ENCODE measurements at places on chromosomes 13 and 19.

DNA sequence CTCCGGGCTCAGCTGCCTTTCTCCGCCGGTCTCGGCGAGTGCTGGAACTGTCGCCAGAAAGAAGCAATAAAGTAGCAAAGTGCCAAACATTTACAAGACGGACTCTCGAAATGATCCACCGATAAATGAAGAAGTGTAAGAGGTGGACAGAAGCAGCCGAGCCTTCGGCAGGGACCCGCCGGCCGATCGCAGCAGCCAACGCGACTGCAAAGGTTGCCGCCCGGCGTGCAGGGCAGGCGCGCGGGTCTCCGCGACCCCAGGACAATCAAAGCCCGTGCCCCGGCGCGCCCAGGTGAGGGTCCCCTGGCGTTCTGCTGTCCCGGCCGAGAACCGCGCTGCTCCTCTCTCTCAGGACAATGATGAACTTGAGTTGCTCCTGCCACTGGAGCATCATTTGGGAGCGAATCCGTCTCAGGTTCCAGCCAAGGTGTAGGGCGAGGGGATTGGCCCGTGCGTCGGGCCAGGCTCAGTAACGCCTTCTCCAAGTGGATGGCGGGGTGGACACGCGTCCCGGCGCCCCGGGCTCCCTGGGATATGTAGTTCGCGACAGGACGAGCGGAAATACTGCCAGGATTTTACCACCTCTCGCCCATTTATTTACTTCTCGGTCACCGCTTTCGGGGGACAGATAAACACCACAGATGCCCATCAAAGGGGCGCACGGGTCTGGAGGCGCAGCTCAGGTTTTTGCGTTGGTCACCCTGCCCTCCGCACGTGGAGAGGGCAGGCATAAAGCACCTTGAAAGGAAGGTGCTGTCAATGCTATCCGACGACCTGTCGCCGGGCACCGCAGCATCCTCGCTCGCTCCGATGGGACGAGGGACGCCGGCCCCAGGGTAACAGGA lies at the start of the genes BIVM and POGLUT2:
Gene BIVM, plus strand, starts transcription at position 539 of the 845 bp plus-strand sequence. CDS start 8,149 bp downstream, outside the sequence.
Gene POGLUT2, minus strand, starts transcription at position 396 of the 845 bp plus-strand sequence. Its CDS starts 306 bp downstream, at position 90.
- peak; percentile 94 for DNase-seq

- DNase-seq, result peak; percentile 85
These were observed 11.3 kb upstream of the TNFRSF19 start for GRCh38 chr13:23558675-23559536.

GRCh38 chr19:45601524-45602374 lies at the start of gene GPR4:
TSS of gene GPR4 (minus strand) at chr19:45602212. CDS start at chr19:45591866, 10,346 bp downstream.
- DNase-seq, result no peak

GRCh38 chr13:24042710-24043440 lies 117.6 kb upstream of the SPATA13 start:
- no peak for DNase-seq

GRCh38 chr13:45349438-45349837 lies 8.5 kb upstream of the TPT1 start:
- DNase-seq, result no peak

DNA sequence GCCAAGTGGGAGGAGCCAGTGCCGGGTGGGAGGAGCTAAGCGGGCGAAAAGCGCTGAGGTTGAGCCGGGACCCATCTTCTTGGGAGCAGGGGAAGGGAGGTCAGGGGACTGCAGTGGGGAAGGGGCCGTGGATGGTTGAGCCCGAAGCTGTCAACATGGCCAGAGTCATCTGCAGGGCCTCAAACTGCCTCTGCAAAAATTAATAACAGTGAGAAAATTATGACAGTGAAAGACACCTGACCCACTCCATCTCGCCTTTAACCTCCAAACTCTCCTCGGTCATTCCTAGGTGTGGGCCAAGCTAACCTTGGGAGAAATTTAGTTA lies 30.1 kb downstream of the ZNF557 start:
- no peak for DNase-seq

- DNase-seq, result no peak
These were observed 15.7 kb downstream of the ZNF808 start for GRCh38 chr19:52542984-52543664.

- no peak for DNase-seq
These were observed 321.3 kb downstream of the GPC6 start for GRCh38 chr13:93547886-93548285.

GRCh38 chr19:53962887-53963431 lies at the start of gene CACNG8:
TSS of gene CACNG8 (plus strand) at chr19:53962937.
- DNase-seq, result no peak

- no peak for DNase-seq
These were observed 849 bp downstream of the GAS6 start for GRCh38 chr13:113862931-113863523.

DNA sequence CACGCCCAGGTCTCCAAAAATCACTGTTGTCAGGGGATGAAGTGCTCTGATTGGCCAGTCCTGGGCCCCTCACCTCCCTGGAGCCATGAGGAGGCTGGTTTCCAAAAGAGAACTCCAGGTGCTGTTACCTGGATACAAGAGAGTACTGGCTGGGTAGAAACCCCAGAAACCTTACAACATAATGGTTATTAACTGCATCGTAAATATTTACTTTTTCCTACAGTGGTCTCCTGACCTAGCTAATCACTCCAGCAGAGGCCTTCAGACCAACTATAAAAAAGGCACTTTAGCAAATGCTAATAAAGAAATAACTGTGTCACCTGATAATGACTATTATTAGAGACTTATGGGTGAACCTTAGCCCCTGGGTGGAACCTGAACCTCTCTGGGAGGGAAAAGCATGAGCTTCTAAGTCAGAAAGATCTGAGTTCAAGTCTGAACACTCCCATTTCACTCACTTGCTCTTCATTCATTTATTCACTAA lies 1.5 kb upstream of the IGSF23 start:
- no peak for DNase-seq

- peak; percentile 66 for DNase-seq
These were observed at the start of gene PLIN5 for GRCh38 chr19:4534836-4535658. TSS of gene PLIN5 (minus strand) at chr19:4535224. CDS start at chr19:4534074, 1,150 bp downstream.

DNA sequence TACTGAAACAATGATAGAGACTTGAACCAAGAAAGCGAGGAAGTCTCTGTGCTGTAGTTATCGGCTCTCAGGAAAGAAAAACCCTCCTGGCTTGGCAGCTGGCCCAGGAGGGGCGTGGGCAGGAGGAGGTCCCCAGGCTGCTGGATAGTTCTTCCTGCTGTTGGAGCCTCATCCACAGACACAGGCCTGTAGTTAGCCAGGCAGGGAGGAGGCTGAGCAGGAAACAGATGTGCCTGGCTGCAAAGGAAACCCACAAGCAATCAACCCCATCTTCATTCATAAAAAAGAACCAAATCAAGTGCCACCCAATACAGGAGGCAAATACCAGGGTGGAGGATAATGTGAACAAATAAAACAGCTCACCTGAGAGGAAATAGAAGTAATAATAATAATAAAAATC lies 86.2 kb downstream of the IRS2 start:
- peak; percentile 72 for DNase-seq

DNA sequence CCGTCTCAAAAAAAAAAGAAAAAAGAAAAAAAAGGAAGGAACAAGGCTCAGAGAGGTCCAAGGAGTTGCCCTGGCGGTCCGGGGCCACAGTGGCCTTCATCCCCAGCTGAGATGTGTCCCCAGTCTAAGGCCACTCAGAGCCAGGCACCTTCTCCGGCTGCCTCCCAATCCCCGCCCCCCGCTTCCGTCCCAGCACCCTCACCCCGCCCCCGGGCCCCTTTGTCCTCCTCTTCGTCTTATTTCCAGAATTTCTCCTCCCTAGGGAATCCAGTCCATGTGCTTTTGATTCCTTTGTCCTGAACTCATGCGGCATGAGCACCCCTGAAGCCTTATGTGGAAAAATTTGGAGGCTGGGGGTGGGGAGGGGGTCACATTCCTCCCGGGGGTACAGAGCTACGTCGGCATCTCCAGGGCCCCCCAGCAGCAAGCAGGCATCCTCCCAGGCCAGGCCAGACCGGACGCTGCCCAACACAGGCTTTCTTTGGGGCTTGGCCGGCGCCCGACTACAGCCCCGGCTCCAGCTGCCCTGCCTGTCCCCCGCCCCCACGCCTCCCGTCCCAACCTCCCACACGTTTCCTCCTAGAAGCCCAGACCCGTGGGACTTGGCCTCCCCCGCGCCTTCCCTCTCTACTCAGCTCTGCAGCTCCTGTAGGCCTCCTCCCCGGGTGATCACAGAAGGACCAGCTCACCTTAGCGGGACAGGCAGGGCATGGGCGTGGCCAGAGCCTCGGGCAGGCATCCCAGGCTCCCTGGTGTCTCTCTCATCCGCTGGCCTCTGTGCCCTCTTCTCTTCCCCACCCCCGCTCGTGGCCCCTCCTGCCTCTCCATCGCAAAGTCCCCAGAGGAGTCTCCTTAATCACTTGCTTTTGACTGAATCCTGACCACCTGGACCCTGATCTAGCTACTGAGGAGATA lies 17.8 kb upstream of the ADGRE5 start:
- DNase-seq, result peak; percentile 67

DNA sequence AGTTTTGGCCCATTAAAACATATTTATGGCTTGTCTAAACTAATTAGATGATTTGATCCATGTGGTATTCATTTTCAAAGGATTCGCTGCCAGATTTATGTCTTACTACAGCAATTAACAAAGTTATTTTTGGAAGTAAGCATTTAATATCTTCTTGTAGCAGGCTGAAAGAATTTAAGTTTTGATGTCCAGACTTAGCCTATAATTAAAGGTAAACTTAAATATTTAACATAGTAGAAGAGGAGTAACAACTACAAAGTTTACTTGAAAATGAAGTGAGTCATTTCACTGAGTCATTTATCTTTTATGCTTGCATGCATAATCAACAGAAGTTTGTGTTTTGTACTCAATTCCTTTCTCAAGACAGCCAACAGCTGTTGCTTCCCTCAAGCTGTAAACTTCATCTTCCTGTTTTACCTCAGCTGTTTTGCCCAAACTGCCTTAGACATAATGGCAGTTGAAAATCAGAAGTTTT lies 58.1 kb downstream of the EDNRB start:
- no peak for DNase-seq

- no peak for DNase-seq
These were observed 133.3 kb downstream of the KLF12 start for GRCh38 chr13:74000876-74001275.

GRCh38 chr19:13284929-13285928 lies 135.0 kb downstream of the IER2 start:
- no peak for DNase-seq

DNA sequence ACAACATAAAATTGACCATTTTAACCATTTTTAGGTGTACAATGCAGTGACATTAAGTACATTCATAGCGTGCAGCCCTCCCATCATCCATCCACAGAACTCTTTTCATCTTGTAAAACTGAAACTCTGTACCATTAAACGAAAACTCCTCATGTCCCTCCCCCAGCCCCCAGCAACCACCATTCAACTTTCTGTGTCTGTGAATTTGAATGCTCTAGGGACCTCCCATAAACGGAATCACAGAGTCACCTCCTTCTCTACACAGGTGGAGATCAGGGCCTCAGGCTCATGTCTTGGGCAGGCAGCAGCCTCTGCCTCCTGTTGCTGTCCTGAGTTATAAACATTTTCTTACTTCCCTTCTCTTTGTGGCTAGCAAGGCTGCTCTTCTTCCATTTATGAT lies 7.3 kb upstream of the CCNE1 start:
- DNase-seq, result no peak

GRCh38 chr19:13055213-13056051 lies 47.2 kb downstream of the LYL1 start:
- DNase-seq, result peak; percentile 91

- DNase-seq, result no peak
These were observed 207.2 kb downstream of the SPRY2 start for GRCh38 chr13:80133631-80134261.

- DNase-seq, result no peak
These were observed 12.9 kb downstream of the MYDGF start for GRCh38 chr19:4657262-4657661.

- DNase-seq, result no peak
These were observed 65.7 kb downstream of the SOX1 start for GRCh38 chr13:112132619-112133018.

DNA sequence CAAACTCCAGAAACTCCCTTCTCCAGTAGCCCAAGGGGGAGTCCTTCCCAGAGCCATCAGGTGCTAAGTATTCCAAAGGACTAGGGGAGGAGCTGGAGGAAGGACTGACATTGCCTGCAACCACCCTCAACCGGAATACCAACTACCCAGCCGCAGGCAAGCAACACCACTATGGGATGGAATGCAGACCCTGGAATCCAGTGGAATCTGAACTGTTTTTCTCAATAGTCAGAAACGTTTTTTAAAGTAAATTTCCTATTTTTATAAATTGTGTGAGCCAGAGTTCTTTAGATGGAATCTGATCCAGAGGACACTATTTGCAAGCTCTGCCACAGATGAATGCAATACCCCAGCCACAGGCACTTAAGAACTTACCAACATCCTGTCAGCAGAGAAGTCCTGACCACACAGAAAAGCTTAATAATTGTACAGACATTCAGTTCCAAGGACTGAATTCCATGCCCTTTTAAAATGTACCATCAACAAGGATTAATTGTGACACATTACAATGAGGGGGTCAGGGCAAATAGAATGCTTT lies 92.1 kb downstream of the USP12 start:
- no peak for DNase-seq

GRCh38 chr13:74219566-74219965 lies 85.4 kb upstream of the KLF12 start:
- no peak for DNase-seq

DNA sequence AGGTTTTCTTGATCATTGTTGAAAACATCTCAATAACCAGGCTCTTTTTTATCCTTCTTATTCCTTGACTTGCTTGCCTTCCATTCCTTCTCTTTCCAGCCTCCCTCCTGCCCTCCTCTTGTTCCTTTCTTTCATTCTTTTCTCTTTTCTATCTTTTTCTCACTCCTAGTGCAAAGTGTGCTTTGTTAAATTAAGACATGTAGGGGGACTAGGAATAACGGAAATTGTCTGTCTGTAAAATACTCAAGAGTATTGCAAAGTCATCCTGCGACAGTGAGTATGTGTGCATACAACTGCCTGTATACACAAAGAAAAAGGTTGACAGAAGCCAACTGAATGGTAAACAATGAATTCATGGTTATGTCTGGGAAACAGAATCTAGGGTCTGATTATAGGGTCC lies 70.1 kb downstream of the LRRC63 start:
- no peak for DNase-seq

DNA sequence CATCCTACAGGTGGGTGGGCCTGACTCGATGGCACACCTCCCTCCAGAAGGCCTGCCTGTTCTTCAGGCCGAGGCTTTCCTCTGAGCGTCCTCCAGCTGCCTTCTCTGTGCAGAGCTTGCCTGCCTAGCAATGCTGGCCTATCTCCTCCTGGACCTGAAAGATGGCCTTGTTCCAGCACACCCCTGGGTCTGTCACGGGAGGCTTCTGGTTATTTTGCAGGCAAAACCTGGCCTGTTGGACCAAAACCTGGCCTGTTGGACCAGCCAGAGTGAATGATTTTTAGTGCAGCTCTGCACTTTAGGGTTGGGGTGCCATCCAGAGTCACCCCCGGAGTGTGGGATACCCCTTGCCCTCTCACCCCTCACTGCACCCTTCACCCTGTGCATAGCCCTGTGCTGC lies 128.4 kb downstream of the KATNAL1 start:
- DNase-seq, result no peak

- no peak for DNase-seq
These were observed 116.5 kb downstream of the RBM26 start for GRCh38 chr13:79289571-79289970.

DNA sequence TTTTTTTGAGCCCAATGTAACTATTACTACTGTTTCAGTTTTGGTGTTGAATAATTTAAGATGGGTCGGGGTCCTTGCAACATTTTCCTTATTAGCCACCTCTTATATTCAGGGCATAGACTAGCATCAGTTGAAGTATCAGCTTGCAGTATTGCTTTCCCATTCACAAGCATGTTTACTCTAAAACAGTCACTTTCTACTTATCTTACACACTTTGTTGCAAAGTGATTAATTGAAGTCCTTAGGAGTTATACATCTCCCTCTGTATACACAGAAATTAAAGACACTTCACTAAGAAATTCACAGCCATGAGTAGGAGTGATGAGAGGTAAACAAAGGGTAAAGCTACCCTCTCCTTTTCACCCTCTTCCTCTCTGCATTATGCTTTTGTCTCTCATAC lies 27.6 kb downstream of the SLAIN1 start:
- no peak for DNase-seq
